CD8-positive, alpha-beta memory T cell (primary cell): ENCODE measurements at places on chromosomes 11 and 22. TPM values are rescaled to one million over a fixed set of nuclear protein-coding genes. Genes with fewer than 3 reads are reported as not detected.

The GLYATL1 gene
- not detected for total RNA-seq

DNA sequence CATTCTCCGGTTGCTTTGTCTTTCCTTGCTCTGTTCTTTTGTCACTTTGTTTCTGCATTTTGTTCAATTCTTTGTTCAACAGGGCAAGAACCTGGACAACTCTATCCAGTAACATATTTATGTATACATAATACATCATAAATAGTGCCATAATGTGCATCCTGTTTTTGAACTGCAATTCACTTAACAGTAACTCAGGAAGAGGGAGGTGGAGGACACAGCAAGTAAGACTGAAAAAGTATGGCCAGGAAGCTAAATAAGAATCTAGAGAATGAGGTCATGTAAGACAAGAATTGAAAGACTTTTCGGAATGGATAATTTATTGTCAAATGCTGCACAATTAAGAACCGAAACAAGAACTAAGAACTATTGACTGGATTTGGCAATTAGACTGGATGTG is 29.2 kb upstream of the CHORDC1 start:
- no peak for DNase-seq

GRCh38 chr11:96012086-96012824 is 88.3 kb upstream of the MTMR2 start:
- DNase-seq = peak; percentile 76

- no peak for DNase-seq
Measured at GRCh38 chr22:42959576-42960509, 55.1 kb downstream of the PACSIN2 start.

DNA sequence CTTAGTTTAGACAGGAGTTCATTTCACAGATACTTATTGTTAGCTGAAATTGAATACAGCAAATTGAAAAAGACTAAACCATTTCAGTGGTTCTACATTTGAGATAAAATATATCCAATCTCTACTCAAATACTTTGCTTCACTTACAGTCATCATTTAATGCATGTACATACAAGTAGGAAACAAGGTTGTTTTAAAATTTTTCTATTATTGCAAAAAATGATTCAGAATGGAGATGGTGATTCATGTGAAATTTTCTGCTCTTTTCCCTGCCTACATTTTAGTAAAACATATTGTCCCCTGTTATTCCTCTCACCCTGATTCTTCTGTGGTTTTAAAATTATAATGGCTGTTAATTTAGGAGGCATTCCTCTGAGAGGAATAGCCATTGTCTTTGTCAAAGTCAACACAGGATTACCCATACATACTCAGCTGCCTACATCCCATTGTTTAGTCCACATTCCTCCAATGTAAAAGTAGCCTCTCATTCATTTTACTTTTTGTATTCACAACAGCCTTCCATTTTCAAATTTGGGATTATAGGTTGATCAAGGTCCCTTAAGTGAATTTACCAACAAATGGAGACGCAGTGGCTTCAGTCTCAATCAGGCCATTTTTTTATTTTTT is 60.1 kb downstream of the TRPC6 start:
- DNase-seq = no peak

The OR8D4 gene
- total RNA-seq = not detected

The NOX4 gene
- total RNA-seq = not detected

The OR52H1 gene
- total RNA-seq = not detected

- DNase-seq = no peak
Measured at GRCh38 chr11:15127341-15127740, 12.6 kb downstream of the INSC start.

DNA sequence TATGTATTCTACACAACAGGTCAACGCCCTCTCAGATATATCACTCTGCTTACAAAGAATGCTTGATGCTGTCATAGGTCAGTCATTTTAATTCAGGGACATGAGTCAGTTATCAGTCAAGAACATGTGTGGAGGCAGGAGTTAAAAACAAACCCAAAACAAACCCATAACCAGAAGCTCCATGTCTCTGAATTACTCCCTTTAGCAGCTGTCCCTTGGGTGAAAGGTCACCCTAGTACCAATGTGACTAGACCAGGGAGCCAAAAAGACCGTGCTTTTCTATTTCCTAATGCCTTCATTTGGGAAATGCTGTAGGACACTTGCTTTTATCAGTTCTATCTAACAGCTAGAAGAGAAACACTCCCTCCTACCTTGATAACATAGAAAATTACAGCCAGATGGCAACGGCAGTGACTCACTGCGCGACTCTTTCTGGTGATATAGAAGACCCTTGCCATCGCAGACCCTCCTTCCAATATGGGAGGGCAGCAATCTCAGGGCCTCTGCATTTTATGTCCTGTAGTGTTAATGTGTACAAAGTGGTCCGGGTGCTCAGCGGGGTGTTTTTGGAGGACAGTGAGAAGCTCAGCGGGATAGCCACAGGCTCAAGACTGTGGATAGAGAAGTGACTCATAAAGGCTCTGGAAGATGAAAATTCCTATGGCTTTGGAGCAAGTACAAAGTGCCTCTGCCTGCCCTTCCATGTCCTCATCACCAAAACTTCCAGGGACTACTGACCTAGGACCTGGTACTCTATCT is 24.8 kb downstream of the APOL5 start:
- DNase-seq = no peak

DNA sequence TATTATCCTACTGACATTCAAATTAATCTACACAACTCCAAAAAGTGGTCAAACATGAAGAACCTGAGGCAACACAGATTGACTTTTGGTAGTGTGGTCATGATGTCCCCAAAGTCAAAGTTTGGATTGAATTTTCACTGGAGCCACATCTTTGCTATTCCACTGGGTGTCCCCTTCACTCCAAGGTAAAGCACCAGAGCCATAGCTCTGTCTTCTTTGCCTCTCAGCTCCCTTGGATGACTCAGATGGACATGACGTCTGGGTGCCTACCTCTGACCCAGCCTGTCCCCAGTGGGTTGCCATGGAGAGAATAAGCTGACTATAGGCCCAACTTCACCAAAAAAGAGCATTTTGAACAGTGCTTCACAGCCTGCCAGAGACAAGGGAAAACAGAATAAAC is 57.4 kb upstream of the ARHGAP42 start:
- DNase-seq = no peak

- no peak for DNase-seq
Measured at GRCh38 chr22:32775957-32776356, 25.5 kb upstream of the TIMP3 start.

The SMC1B gene
- total RNA-seq = 0.37 TPM

The CNIH2 gene
- 2.8 TPM for total RNA-seq

DNA sequence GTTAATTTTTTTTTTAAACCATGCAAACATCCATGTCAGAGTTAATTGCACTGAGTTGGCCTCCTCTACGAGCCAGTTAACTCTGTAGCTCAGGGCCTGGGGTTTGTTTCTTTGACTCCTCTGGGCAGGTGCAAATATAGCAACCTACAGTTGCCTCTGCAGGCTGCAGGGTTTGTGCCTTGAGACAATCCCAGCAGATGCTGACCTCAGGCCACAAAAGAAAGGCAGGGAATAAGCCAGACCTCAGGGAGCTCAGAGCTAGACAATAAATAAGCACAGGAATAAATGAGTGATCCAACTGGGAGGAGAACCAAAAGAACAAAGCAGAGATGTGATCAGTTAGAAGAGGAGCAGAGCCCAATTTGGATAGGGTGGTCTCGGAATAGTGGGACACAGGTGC is 390.8 kb downstream of the SHANK2 start:
- DNase-seq = no peak

The DSCAML1 gene
- total RNA-seq = 0.48 TPM

DNA sequence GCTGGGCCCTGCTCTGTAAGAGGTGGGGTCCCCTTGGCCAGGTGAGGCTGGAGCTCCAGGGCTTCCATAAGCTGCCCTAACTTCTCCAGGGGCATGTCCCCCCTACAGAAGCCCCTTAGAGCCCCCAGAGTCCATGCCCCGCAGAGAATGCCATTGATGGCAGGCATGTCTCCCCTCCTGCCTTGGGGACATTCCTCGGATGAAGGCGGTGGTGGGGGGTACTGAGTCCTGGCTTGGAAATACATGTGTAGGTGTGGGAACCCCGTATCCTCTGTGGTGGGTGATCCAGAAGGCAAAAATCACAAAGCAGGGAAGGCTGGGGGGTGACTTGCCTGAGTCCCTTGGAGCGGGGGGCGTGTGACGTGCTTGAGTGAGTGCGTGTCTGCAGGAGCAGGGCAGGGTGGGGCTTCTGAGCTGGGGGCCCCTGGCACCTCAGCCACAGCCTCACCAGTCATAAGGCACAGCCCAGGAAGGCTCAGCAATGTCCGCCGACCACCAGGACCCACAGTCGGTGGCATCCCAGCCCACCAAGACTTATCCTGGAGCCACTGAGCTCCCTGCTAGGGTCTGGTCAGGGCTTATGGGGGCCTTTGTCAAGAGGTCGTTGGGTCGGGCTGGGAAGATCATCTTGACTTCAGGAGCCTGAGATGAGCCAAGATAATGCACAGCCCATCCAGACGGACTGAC is 69.8 kb upstream of the KCNQ1OT1 start:
- no peak for DNase-seq

GRCh38 chr22:40853961-40854360 is 2.5 kb downstream of the ST13 start:
- DNase-seq = no peak

The PGGHG gene
- 81.0 TPM for total RNA-seq

DNA sequence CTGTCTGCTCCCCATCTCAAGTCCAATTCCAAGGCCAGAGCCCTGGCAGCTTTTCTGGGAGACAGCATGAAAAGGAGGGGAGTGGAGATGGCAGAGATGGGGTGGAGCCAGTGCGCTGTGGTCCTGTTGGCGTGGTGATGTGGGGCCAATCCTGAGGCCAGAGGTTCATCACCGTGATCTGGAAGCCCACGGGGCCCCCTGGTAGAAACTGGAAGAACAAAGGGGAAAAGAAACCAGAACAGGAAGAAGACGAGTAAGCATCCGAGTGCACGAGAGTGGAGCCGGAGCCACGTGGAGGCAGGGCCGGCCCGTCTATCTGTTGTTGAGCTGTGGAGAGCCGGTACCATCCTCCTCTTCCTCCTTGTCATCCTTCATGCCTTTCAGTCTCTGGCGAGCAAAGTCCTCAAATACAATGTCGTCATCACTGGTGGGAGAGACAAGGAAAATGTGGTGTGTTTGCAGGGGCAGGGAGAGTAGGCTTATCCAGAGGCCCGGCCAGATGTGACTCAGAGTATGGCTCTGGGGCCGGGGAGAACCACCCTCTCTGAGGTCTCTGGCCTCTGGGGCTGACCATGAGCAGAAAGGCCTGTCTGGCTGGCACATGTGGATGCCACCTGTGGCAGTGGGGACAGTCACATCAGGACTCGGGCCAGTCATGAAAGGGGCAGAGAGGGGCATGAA is 25.4 kb downstream of the TPBGL start:
- no peak for DNase-seq

The SCGB1A1 gene
- total RNA-seq = not detected

DNA sequence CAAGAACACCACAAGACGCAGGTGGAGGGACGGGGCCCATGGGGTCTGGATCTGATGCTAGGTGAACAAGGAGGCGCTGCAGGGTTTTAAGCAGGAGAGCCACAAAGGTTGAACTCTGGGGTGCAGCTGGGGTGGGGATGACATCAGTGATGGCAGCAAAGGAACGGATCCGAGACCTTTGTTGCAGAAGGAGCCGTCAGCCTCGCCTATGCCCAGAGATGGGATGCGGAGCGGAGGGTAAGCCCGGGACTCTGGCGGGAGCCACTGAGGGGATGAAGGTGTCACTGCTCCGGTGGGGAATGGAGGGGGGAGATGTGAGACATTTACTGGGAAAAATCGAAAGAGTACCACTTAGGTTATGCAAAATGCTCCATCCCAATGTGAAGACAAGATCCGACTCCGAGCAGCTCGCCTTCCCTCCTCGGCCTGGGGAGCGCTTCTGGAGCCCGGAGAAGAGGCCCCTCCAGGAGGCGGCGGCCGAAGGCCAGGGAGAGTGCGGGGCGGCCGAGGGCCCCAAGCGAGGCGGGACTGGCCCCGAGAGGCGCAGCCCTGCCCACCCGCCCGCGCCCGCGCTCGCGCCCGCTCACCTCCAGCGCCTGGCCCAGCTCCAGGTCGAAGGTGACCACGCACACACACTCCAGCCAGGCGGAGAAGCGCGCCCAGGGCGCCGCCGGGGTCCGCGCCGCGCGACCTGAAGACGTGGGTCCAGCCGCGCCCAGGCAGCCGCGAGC is 422 bp downstream of the DENND6B start:
- peak; percentile 17 for DNase-seq

- DNase-seq = no peak
Measured at GRCh38 chr11:75718419-75719339, 1.0 kb downstream of the MOGAT2 start.

- DNase-seq = no peak
Measured at GRCh38 chr11:13440100-13440855, 22.7 kb downstream of the BTBD10 start.

- DNase-seq = no peak
Measured at GRCh38 chr11:95132956-95133355, 43.3 kb downstream of the ENDOD1 start.

- DNase-seq = no peak
Measured at GRCh38 chr11:22668005-22668796, 1.8 kb downstream of the GAS2 start.

The CCDC87 gene
- 0.20 TPM for total RNA-seq

GRCh38 chr22:39144101-39144767 is 8.2 kb downstream of the CBX7 start:
- peak; percentile 58 for DNase-seq

- DNase-seq = no peak
Measured at GRCh38 chr11:88292171-88292843, 45.2 kb downstream of the CTSC start.

The PTPN5 gene
- not detected for total RNA-seq

The RIC8A gene
- total RNA-seq = 139 TPM

The PKNOX2 gene
- total RNA-seq = not detected

DNA sequence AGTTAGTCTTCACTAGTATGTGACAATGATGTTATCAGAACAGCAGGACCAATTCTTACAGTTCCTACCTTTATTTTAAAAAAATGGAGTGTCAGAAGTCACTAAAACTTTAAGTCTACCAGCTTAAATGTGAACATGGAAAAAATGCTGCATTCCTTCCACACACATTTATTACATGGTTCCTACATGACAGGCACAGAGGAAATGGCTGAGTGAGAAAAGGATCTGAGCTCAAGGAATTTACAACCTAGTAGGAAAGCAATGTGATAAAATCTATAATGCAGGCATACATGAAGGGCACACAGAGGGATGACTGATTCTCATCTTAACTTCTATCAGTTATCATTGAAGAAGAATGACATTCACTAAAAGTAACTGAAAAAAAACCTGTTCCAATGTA is 23.0 kb downstream of the CLDN25 start:
- no peak for DNase-seq

The RIMBP3B gene
- total RNA-seq = 0.35 TPM

The ENDOD1 gene
- total RNA-seq = 30.1 TPM

- DNase-seq = no peak
Measured at GRCh38 chr11:76267556-76267955, 61.3 kb upstream of the WNT11 start.

GRCh38 chr22:28506150-28506535 is 173.5 kb downstream of the TTC28 start:
- no peak for DNase-seq

The PLEKHB1 gene
- 10.3 TPM for total RNA-seq

DNA sequence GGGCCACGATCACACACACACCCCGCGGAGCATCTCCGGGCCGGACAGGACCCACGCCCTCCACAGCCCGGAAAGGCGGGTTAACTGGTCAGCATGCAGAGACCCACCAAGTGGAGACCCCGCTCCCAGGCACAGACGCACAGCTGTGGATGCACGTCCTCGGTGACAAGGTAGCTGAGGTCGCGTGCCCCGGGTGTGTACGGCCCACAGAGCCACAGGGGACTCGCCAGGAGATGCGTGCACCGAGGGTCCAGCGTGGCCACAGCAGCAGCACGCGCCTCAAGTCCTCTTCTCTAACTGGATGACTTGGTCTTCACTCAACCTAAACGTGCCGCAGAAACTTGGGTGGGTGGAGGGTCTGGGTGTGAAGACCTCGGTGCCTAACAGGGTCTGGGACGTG is 5.5 kb downstream of the H19 start:
- DNase-seq = no peak
